ENCODE measurements at places on chromosomes 1 and 21.

- DNase-seq = no peak
Observed at GRCh38 chr1:158118713-158119402, 61.8 kb upstream of the CD1D start.

- DNase-seq = no peak
Observed at GRCh38 chr21:34576041-34576511, 38.8 kb downstream of the RCAN1 start.

DNA sequence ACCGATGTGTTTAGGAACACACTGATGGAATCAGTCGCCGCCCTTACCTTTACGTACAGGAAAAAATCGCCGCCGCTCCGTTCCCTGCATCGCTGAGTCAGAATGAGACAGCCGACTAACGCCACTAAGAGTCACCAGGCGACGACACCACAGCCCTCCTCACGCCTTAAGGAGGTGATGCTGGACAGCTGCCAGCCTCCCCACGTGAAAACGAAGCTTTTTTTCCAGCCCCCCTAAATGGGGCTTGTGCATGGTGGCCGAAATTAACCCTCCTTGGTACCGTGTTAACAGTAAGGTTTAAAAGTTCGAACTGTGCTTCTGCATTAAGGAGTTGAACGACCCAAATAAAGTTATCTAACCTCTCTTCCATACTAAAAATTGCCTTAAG, 511 bp downstream of the DNTTIP2 start:
- peak; percentile 42 for DNase-seq

DNA sequence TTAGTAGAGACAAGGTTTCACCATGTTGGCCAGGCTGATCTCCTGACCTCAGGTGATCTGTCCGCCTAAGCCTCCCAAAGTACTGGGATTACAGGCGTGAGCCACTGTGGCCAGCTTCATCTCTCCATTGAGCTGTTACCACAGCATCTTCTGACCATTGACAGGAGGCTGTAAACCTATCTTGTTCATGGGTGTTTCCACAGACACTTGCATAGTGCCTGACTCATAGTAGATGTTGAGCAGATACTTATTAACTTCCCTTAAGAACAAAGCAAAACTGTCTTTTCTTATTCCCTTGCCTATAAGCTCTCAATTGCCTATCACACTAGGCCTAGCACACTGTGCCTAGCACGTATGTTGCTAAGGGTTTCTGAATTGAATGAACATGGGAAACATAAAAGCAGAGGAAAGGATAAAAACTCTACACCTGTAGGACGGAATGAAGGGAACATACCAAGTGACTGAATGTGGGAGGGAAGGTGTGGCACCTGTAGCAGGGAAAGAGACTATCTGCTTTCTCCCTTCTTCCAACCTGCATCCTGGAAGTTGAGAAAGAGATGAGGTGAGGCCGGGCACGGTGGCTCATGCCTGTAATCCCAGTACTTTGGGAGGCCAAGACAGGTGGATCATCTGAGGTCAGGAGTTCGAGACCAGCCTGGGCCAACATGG, 1.2 kb upstream of the C1orf54 start:
- no peak for DNase-seq

DNA sequence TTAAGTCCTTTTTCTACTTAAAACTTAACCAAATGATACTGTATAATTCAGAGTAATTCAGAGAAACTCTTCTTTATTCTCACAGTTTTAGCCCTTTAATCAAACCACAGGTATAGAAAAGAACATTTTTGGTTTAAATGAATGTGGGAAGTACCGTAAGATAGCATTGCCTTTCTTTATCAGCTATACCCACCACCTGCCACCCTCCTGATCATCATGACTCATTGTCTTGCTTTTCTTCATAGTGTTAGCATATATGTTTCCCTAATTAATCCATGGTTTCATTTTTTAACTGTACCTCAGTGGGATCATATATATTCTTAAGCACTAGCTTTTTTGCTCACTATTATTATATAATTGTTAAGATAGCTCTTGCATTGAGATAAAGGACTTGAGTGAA, 27.5 kb upstream of the ANGPTL1 start:
- DNase-seq = no peak

GRCh38 chr1:40020447-40021085, 20.0 kb upstream of the CAP1 start:
- DNase-seq = no peak

- DNase-seq = no peak
Observed at GRCh38 chr1:45116340-45116739, 90.1 kb downstream of the ZSWIM5 start.
